ENCODE measurements at places on chromosomes 1 and 21.
A peak's percentile ranks its signal among the peaks of the same experiment; 100 is the strongest.

DNA sequence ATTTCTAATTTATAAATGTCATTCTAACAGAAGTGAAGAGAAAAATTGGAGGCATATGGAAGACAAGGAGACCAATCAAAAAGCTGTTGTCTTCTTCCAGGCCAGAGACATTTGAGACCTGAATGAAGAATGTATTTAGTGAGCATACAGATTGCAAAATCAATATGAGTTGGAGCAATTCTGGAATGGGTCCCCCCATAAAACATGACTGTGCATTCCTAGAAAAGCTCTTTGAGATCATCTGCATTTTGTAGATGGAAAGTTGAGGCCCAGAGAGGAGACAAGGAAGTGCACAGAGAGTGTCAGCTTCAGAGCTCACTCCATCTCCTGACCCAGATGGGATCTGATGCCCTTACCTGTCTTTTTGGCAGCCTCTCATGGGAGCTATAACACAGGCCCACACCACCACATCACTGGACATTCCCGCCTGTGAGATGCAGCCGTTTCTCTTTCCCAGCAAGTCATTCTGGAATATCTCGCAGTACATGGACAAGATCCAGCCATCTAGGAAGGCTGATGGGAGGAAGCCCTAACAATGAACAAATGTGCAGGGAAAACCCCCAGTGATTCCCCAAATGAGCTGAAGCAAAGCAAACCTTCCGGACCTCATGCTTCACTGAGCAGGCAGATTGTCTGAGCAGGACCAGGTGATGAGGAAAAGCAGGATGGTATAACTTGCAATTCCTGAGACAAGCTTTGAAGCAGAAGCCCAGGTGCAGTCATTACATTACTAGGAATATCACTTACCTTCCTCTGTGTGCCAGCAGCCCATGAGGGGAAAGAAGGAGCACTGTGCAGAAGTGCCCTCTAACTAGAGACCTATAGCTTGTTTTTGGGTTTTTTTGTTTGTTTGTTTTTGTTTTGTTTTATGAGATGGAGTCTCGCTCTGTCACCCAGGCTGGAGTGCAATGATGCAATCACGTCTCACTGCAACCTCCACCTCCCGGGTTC is 445.6 kb downstream of the PLPP3 start:
- no peaks in the 10 kb centered on the region for H3K4me1 ChIP-seq
- no peaks in the 10 kb centered on the region for H3K36me3 ChIP-seq
- no peak overlapping the region for H3K4me3 ChIP-seq
- no peaks in the 10 kb centered on the region for H3K27me3 ChIP-seq

- H3K4me1 ChIP-seq, result no peaks in the 10 kb centered on the region
- no peaks in the 10 kb centered on the region for H3K27me3 ChIP-seq
- DNase-seq, result no peak
- H3K36me3 ChIP-seq, result no peaks in the 10 kb centered on the region
- no peak overlapping the region for H3K4me3 ChIP-seq
- H3K27ac ChIP-seq, result no peak overlapping the region
Observed at GRCh38 chr1:193310564-193310963, 124.2 kb upstream of the B3GALT2 start.

- no peaks in the 10 kb centered on the region for H3K4me1 ChIP-seq
- H3K27me3 ChIP-seq, result no peaks in the 10 kb centered on the region
- no peaks in the 10 kb centered on the region for H3K36me3 ChIP-seq
Observed at GRCh38 chr1:152148051-152148450, 11.0 kb downstream of the RPTN start.

DNA sequence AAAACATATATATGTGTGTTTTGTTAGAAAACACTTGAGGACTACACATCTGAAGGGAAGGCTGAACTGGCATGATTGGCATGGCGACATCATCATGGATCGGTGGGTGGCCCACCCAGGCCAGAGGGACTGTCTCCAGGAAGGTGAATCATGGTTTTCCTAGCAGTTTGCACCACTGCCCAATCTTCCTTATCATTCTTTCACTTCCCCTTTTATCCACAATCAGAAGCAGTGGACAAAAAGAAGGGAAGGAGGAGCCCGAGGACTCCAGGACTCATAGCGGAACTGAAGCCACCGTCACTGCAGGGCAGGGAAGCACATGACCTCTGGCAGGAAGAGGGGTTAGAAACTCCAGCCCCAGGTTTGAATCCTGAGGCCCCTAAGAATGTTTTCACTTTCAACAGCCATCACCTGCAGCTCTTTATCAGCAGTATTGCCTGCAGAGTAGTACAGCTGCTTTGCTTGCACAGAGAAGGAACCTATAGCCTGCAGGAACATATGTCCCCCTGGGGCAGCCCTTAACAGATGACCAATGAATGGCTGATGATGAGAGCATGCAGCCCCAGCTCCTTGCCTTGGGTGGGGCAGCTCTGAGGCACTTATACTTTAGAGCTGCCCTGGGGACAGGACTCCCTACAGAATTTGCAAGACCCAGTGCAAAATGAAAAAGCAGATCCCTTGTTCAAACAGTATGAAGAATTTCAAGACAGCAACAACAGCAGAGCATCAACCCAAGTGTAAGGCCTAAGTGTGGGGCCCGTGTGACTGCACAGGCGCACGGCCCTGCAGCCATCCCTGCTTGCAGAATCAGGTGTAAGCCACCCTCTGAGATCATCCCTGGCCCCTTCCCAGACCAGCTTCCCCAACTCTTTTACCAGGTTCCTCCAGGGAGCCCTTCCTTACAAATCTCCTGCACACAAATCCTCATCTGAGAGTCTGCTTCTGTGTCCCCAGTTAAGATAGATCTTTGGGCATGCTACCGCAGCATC is 241.8 kb upstream of the IRF2BP2 start:
- H3K27ac ChIP-seq, result no peak overlapping the region
- no peaks in the 10 kb centered on the region for H3K27me3 ChIP-seq
- DNase-seq, result no peak
- no peaks in the 10 kb centered on the region for H3K36me3 ChIP-seq
- H3K4me3 ChIP-seq, result no peak overlapping the region

DNA sequence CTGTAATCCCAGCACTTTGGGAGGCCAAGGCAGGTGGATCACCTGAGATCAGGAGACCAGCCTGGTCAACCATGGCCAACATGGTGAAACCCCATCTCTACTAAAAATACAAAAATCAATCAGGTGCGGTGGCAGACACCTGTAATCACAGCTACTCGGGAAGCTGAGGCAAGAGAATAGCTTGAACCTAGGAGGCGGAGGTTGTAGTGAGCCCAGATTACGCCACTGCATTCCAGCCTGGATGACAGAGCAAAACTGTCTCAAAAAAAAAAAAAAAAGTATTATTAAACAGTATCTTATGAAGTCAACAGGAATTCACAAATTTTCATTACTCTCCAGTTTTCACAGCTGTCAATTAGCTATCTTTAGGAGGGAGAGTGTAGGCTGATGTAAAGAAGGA is 3.8 kb downstream of the ACBD6 start:
- H3K4me1 ChIP-seq, result peaks cover 15% of the 10 kb centered on the region
- DNase-seq, result no peak
- peaks cover 4% of the 10 kb centered on the region for H3K36me3 ChIP-seq
- H3K27ac ChIP-seq, result no peak overlapping the region
- no peak overlapping the region for H3K4me3 ChIP-seq

GRCh38 chr1:8205771-8206170 is 112.1 kb upstream of the SLC45A1 start:
- H3K4me1 ChIP-seq, result peaks cover 58% of the 10 kb centered on the region
- no peak for DNase-seq
- no peak overlapping the region for H3K4me3 ChIP-seq
- no peaks in the 10 kb centered on the region for H3K27me3 ChIP-seq
- H3K36me3 ChIP-seq, result no peaks in the 10 kb centered on the region

DNA sequence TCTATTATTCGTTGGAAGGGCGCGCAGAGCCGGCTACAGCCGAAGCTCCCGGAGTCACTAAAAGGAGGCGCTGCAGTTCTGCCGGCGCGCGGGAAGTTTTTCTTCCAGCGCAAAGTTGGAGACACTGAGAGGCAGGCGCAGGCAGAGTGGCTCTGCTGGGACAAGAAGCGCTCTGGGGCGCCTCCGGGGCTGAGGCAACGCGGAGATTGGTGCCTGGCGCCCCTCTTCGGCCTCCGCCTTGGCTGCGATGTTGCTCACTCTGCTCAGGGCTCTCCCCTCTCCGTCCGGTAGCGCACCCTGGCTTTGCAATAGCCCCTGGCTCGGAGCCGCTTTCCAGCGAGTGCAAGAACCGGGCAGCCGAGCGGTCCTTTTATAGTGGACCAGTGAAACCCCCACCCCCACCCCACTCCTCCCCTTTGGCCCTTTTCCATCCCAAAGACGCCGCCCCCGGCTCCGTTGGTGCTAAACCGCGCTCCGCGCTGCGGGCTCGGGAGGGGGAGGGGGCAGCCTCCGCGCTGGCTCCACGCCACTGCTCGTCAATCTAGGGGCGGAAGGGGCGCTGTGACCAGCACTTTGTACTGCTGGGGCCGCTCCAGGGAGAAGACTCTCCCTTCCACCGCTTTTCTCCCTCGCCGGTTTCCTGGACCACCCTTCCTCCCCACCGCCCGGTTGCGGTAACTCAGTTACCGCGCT is at the start of gene ADAMTS1:
Gene ADAMTS1, minus strand, starts transcription at position 344 of the 693 bp plus-strand sequence. CDS start 455 bp downstream, outside the sequence.
- no peak within 1 kb of the TSS for H3K4me3 ChIP-seq
- no peaks in the 10 kb centered on the region for H3K27me3 ChIP-seq
- DNase-seq, result no peak
- H3K27ac ChIP-seq, result no peak within 1 kb of the TSS
- no peaks in the 10 kb centered on the region for H3K4me1 ChIP-seq
- H3K36me3 ChIP-seq, result no peaks in the 10 kb centered on the region

DNA sequence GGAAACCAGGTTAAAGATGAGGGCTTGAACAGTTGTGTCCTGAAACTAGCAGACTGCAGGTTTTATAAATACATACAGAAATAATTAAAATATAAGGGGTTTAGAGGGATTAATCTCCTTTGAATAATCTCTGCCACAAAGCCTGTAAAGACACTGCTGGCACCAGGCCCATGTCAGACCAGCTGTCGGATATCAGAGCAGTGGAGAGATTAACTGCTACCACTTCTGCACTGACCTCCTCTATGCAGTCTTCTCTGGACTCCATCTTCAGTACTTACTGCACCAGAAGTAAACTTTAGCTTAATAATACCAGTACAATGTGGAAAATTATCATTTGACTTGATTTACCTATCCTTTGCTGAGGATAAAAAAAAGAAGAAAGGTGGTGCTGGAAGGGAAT is 128.6 kb downstream of the LHX4 start:
- no peak overlapping the region for H3K27ac ChIP-seq
- H3K27me3 ChIP-seq, result no peaks in the 10 kb centered on the region
- H3K4me3 ChIP-seq, result no peak overlapping the region
- no peaks in the 10 kb centered on the region for H3K36me3 ChIP-seq
- no peaks in the 10 kb centered on the region for H3K4me1 ChIP-seq

- DNase-seq, result no peak
- H3K4me3 ChIP-seq, result no peak overlapping the region
- H3K27me3 ChIP-seq, result no peaks in the 10 kb centered on the region
- no peaks in the 10 kb centered on the region for H3K36me3 ChIP-seq
- no peak overlapping the region for H3K27ac ChIP-seq
- H3K4me1 ChIP-seq, result peaks cover 21% of the 10 kb centered on the region
Observed at GRCh38 chr1:192527950-192528349, 47.6 kb upstream of the RGS1 start.

DNA sequence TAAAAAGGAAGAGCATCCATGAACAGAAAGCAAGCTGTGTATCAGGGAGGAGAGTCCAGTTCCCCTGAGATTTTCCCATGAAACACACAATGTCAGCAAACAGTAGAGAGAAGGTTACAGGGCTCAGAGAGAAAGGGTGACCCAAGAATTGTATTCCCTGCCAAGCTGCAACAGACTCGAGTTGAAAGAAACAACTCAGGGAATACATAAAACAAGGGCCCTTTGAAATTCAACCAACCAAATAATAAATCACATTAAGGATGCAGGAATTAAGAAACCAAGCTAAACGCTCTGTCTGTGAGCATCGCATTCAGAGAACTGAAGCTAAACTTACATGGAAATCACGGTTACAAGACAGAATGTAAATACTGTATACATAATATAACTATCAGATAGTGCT is 20.2 kb downstream of the S100A16 start:
- no peak overlapping the region for H3K27ac ChIP-seq
- H3K4me3 ChIP-seq, result no peak overlapping the region
- H3K27me3 ChIP-seq, result no peaks in the 10 kb centered on the region
- no peak for DNase-seq
- H3K36me3 ChIP-seq, result no peaks in the 10 kb centered on the region

- H3K36me3 ChIP-seq, result no peaks in the 10 kb centered on the region
- H3K4me1 ChIP-seq, result peaks cover 73% of the 10 kb centered on the region
- H3K27me3 ChIP-seq, result no peaks in the 10 kb centered on the region
- peak overlapping the region; percentile 56 for H3K27ac ChIP-seq
Observed at GRCh38 chr1:207007352-207008033, 25.1 kb downstream of the C1orf116 start.

DNA sequence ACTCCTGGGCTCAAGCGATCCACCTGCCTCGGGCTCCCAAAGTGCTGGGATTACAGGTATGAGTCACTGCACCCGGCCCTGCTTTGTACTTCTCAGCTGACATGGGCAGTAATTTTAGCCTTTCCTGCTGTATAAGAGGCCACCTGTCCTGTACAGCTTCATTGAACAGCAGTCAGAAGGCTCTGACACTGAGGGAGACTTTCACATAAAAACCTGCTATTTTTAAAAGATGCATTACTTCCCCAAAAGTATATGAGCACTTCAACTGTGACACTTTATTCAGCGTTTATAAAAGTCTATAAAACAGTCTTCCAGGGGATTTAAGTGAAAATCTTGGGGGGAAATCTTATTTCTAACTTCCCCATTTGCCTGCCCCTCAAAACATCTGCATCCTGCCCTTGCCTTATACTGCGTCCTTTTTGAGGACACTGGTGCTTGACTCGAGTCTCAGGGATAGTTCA is 17.6 kb downstream of the RNU5D-1 start:
- peaks cover 29% of the 10 kb centered on the region for H3K4me1 ChIP-seq
- no peaks in the 10 kb centered on the region for H3K36me3 ChIP-seq
- no peak overlapping the region for H3K4me3 ChIP-seq

- H3K4me1 ChIP-seq, result no peaks in the 10 kb centered on the region
- no peak for DNase-seq
Observed at GRCh38 chr1:41639332-41639936, 155.0 kb upstream of the EDN2 start.
